Muscle of back (tissue), 13 donors: ENCODE measurements at places on chromosomes 6 and 20. TPM values are rescaled to one million over a fixed set of nuclear protein-coding genes. Genes with fewer than 3 reads are reported as not detected.

KCNB1 gene
- 15.7 TPM for polyA plus RNA-seq

- DNase-seq = no peak
Measured at GRCh38 chr6:36998723-36999038, 6.8 kb upstream of the FGD2 start.

- DNase-seq = no peak
Measured at GRCh38 chr6:144075875-144076274, 19.5 kb downstream of the SF3B5 start.

DNA sequence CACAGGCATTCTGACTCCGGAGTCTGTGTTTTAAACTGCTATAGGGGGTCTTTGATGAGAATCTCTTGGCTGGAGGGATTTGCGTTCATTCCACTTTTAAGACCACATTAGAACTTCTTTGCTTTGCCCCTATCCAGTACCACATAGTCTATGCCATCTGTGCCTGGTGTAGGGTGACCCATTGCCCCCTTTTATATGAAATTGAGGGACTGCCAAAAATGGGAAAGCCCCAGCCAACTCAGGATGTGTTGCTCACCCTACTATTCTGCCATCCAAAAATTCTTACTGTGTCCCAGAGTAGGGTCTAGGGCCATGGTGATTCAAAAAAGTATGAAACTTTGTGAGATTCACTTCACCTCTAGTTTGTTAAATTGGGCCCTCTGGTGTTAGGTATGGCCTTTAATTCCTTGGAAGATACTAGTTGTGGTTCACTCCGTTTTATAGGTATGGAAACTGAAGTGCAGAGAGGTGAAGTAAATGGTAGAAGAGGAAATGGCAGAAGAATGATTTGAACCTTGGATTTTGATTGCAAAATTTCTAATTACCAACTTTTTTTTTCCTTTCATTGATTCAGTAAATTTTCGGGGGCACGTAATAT lies 1.4 kb downstream of the PFDN4 start:
- DNase-seq = no peak

GRCh38 chr6:56193846-56194245 lies 53.5 kb downstream of the COL21A1 start:
- no peak for DNase-seq
